ENCODE measurements at places on chromosomes 16 and 17. TPM values are rescaled to one million over a fixed set of nuclear protein-coding genes. Genes with fewer than 3 reads are reported as not detected.

- DNase-seq = no peak
These were observed 2.9 kb upstream of the CYBA start for GRCh38 chr16:88653596-88654362.

DNA sequence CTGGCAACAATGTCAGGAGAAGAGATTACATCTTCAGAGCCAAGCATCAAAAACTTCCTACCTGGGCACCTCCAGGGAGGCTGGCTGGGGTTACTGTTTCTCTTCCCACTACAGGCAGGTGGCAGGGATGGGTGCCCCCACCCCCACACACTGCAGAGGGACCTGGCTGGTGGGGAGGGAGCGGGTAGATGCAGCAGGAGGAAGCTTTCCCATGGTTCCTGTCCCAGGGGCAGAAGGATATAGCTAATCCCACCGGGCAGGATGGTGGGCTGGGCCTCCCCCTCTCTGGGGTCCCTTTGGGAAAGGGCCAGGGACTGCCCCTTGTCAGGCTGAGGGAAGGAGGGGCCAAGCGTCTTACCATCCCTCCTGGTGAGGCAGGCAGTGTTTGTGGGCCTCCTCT lies 16.7 kb upstream of the MTMR4 start:
- no peak for DNase-seq

- DNase-seq = no peak
These were observed 1.3 kb downstream of the SMTNL2 start for GRCh38 chr17:4585638-4585994.

GRCh38 chr17:50865868-50866260 lies 290 bp downstream of the TOB1 start:
- DNase-seq = no peak

DNA sequence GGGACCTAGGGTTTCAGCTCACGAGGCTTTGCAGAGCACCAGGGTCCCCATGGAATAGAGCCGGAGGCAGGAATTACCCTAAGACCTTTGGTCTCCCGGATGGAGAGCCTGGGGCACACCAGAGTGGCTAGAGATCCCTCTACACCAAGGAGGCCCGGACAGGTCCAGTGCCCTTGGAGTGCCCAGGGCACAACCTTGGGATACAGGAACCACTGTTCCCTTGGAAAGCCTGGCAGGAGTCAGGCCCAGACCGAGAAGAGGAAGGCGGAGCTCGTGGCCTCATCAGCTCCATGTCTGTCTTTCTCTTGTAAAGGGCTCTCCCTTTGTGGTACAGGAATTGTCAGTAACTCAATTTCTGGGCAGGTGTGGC lies 3.8 kb upstream of the DBNDD1 start:
- DNase-seq = no peak

CDRT15 gene
- total RNA-seq = not detected

NHERF2 gene
- total RNA-seq = 20.1 TPM

Measured in skin of body (tissue), 3 donors.